Stimulated activated CD8-positive, alpha-beta memory T cell treated with anti-CD3 and anti-CD28 coated beads, Interleukin-4, amount 100 ng/mL, for 1 hour (primary cell): ENCODE measurements at places on chromosomes 16 and 17.
A peak's percentile ranks its signal among the peaks of the same experiment; 100 is the strongest.

GRCh38 chr16:2752850-2753732, 653 bp downstream of the SRRM2 start:
- peak; percentile 30 for DNase-seq

DNA sequence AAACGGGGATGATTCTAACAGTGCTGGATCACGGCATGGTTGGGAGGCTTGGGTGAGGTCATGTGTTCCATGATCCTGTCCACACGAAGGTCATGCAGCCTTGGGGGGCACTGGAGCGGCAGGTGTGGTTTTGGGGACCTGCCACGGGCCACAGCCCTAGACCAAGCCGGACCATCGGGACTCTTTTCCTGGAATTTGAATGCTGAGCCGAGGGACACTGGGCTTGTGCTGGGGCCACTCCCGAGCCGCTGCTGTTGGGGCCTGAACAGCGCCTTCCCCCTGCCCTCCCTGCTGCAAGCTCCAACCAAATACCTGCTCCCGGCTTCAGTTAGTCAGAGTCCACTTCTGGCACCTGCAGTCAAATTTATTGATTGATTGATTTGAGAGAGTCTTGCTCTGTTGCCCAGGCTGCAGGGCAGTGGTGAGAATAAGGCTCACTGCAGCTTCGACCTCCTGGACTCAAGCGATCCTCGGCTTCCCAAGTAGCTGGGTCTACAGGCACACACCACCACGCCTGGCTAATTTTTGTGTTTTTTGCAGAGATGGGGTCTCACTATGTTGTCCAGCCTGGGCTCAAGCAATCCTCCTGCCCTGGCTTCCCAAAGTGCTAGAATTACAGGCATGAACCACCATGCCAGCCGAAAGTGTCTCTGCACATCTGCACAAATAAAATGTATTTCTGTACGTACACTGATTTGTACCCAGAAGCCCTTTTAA, 37.2 kb upstream of the SLC38A10 start:
- DNase-seq, result no peak

DNA sequence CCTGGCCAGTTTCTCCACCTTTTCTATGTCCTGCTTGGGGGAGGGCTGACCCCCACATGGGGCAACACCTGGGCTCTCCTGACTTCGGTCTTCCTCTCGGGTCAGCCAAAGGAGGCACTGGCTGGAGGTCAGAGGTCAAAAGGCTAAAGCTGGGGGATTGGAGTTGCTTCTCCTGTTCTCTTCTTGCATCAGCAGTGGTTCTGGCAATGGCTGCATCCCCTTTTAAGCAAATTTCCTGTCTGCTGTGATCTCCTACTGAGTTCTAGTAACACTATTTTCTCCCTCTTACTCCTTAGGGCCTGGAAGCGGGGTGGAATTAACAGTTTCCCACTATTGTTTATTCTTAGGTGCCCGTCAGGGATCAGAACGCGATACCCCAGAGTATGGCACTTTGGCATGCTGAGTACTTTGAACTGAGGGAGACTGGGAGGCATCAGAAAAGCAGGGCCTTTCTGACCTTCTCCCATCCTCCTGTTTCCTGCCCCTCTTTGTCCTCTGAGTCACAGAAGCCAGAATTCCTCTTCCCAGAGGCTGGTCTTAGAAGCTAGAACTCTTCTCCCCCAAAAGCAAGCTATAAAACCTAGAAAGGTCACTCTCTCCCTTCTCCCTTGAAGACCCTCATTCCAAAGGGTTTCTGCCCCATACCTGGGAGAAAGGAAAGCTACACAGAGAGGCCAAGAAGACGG, 268.2 kb downstream of the STX8 start:
- no peak for DNase-seq

DNA sequence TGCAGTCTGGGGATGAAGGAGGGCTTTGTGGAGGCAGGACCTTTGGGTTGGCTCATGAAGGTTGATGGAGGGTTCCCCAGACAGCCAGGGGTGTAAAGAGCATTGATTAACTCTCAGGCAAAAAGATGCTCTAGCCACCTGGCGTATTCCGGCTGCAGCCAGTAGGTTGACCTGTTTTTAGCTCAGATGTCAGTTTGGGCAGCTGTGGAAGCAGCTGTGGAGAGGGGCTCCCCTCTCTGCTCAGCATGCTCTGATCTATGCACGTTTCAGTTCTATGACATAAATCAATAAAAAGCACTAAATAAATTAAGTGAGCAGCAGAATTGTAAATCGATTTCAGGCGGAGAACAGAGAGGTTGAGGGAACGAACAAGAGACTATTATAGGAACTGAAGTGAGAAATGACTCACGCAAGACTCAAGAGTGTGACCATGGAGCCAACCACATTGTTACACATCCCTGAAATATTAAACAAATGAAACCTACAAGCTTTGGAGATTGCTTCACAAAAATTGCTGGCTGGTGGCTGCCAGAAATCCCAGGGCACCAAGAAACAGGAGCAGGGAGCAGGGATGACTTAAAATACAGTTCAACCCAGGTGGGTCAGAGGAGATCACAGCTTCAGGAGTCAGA, 111.9 kb downstream of the GSG1L start:
- DNase-seq, result no peak

DNA sequence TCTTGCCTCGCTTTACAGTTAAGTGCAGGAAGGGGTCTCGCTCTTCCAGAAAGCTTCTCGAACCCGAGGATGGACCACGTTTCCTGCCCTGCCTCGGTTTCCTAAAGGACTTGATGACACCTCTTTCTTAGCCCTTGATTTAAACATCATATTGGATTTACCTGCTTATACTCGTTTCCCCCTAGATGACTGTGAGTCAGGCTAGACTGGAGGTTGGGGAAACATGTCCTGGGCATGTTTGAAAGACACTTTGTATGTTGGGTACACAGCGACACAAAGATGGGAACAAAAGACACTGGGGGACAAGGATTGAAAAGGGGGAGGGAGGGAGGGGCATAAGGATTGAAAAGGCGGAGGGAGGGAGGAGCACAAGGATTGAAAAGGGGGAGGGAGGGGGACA, 30.0 kb downstream of the SDK2 start:
- DNase-seq, result no peak

GRCh38 chr16:70686376-70687101, 686 bp upstream of the MTSS2 start:
- no peak for DNase-seq

- no peak for DNase-seq
Observed at GRCh38 chr17:65293584-65294180, 156.5 kb downstream of the RGS9 start.

DNA sequence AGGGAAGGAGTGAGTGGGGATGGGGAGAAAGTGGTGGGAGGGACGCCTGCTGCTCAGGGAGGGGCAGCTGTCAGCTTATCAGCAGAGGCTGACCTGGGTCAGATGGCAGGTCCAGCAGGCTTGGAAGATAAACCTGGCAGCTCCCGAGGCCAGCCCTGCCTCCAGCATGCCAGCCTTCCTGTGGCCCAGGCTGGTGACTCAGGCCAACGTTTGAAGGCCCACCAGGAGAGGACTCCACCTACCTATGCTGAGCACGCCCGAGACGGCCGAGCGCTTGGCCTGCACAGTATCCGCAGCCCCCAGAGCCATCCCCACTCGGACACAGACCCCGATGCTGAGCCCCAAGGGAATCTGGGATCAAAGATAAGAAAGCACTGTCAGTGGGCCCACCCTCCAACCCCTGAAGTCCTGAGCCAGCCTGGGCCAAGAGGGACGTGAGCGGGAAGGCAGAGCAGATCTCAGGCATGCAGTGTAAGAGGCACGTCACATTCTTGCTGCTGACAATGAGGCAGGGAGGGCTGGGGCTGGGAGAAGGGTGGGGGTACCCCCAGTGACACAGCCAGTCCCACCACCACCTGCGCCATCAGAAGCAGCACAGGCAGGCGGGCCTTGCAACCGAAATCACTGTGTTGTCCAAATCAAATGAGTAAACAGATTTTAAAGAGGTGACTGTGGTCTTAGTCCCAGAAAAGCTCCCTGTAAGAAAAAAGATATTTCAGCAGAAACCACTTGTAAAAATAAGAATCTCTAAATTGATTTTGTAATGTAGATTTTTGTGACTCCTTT, 12.4 kb downstream of the SLC47A2 start:
- no peak for DNase-seq

DNA sequence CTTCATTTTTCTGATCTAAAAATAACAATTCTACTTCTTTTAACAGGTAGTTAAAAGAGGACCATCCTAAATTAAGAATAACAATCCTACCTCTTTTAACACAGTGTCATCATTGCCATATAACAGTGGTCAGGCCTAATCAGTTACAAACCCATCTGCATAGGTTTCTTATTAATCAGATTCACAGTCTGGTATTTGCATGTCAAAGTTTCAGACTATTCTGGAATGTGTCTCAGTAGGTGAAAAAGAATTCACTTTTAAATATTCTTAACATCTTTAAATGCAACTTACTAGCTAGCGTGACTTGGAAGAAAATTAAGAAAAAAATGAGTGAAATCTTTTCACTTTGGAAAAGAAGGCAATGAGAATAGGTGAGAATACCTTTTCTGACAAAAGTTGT, 6.8 kb upstream of the KRT12 start:
- no peak for DNase-seq

DNA sequence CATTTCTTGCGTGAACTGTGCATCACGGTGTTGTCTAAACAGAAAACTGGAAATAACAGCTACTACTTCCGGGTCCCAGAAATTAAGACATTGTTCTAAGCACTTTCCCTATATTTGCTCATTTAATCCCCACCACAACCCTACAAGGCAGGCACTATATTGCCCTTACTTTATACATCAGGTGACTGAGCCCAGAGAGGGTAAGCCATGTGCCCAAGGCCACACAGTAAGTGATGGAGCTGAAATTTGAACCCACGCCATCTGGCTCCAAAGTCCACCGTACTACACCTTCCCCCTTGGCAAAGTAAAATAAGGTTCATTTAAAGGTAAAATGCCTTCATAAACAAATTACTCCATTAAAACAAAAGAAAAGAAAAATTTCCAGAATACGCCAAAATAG, 33.2 kb downstream of the COTL1 start:
- no peak for DNase-seq

DNA sequence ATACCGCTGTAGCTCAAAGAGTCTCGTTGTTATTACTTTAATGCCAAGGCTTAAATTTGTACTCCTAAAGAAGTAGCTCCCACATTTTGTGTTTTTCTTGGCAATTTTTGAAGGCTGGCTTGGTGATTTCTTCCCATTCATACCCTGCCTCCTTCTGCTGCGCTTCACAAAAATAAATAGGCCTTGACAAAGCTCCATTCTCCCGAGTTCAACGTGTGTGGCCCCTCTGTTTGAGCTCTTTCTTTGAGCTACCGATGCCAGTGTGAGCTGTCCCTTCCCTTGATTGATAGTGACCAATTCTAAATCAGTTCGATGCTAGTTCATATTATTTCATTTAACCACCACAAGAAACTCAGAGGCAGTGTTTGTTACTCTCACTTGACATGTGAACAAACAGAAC, 96.8 kb downstream of the MAP2K6 start:
- no peak for DNase-seq

- DNase-seq, result no peak
Observed at GRCh38 chr17:261635-262034, 80.2 kb upstream of the DOC2B start.

DNA sequence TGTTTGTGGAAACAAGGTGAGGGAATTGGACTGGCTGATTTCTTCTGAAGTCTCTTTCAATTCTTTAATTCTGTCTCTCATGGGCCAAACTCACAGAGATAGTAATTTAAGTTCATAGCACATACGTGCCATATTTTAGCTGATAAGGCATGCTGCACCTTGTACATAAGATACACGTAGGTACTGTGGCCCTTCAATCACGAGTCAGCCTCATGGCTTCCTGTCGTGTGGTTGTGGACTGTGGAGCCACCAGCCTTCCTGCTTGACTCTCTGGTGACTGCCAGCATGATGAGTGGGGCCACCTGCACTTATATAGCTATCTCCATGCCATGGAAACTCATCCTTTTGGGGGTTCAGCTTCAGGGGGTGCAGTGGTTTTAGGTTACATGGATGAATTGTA, 25.1 kb downstream of the KSR1 start:
- DNase-seq, result peak; percentile 19

- DNase-seq, result no peak
Observed at GRCh38 chr16:11563493-11564040, 23.2 kb downstream of the LITAF start.

- no peak for DNase-seq
Observed at GRCh38 chr16:20871258-20871657, 28.9 kb downstream of the DCUN1D3 start.
